ENCODE measurements at places on chromosomes 3 and 15.

DNA sequence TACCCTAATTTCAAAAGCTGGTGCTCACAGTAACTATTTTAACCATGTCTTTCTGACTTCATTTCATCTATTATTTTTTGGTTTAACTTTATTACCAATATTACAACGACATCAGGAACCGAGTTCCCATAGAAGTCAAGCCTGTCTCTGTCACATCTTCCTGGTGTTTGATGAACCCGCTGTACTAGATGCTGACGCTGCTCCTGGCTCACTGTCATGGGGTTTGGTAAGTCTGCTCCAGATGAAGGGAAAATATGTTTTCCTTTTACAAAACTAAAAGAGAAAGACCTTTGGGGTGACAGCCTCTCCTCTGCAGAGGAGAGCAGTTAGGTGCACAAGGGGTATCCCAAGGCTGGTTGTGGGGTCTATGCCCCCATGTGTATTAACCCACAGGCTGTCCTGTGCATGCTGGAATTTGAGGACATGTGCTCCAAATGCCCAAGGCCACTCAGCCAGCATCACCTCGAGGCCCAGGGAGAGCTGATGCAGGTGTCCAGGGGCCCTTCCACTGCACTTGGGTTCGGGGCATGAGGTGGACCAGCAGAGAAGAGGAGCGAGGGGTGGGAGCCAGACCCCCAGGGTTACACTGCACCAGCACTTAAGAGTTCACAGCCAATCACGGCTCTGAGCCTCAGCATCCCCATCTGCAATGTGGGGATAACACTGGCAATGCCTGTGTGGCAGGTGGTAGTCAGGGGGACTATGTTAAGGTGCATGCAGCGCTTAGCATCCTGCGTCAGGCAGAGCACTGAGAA is 62.2 kb downstream of the ATP10A start:
- no peak for DNase-seq

GRCh38 chr3:187504435-187504834 is 136.2 kb downstream of the RTP4 start:
- DNase-seq, result no peak

GRCh38 chr3:67048715-67049074 is 50.6 kb downstream of the KBTBD8 start:
- DNase-seq, result no peak

DNA sequence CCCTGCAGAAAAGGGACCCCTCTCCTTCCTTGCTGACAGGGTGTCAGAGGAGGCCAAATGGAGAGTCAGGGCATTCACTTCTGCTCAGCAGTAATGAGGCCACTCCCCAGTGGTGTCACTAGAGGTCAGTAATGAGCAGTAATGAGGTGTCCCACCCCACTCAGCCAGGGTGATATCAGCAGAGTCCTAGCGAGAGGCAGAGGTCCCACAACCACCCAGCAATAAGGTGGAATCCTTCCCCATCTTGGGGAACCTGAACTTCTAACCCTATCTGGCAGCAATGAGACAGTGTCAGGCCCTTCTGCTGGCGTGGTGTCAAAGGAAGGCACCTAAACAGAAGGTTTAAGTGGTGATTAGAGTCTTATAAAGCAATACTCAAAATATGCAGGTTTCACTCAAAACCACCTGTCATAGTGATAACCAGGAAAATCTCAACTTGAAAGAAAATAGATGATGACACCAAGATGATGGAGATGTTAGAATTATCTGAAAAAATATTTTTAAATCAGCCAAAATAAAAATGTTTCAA is 12.9 kb downstream of the OCA2 start:
- DNase-seq, result peak; percentile 87

- DNase-seq, result no peak
These were observed 51.4 kb downstream of the SEMA6D start for GRCh38 chr15:47768735-47769134.

DNA sequence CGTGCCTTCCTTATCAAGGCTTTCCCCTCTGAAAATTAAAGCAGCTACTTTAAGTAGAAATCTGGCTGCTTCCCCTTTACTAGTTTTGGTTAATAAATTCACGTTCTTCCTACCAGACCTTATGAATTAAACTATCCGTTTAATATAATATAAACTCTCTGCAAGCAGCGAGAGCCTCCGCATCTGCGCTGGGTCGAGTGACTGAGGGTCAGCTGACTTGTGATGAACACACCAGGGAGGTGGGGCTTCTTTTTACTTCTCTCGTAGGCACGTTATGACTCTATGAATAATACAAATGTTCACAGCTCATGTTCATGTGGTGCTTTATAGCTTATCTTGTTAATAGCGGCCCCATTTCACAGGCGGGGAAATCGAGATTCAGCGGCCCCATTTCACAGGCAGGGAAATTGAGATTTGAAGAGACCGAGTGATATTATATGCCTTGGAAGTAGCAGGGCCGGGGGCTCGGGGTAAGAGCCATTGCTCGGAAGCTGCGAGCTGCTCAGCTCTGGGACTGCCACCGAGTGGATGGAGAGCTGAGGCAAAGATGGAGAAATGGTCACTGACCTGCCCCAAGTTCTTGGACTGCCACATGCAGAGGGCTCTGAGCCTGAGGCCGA is 8.3 kb downstream of the MUC4 start:
- no peak for DNase-seq

- DNase-seq, result no peak
These were observed 857.1 kb upstream of the GBE1 start for GRCh38 chr3:82618594-82618993.

DNA sequence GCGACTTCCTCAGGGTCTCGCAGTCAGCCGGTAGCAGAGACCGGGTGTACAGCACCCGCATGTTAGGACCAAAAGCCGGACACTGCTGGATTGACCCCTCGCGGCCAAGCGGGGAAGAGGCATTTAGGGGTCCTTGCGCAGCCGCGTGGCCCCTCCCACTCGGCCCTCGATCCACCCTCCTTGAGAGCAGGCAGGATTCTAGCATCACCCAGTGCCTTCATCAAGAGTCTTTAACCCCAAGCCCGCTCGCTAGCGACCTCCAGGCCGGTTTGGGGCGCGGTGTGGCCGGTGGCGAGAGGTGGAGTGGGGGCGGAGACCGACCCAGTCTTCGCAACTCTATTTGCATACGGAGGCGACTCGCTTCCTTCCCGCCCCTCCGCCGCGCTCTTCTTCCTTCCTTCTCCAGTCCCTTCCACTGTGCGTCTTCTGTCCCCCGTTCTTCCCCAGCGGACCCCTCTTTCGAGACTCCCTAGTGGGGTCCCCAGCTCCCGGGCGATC is at the start of gene ST6GAL1:
Gene ST6GAL1 (plus strand): TSS at position 384 of the 498 bp plus-strand sequence. CDS start 112,178 bp downstream, outside the sequence.
- DNase-seq, result peak; percentile 50

GRCh38 chr3:111324151-111324550 is 217.8 kb upstream of the CD96 start:
- DNase-seq, result no peak

DNA sequence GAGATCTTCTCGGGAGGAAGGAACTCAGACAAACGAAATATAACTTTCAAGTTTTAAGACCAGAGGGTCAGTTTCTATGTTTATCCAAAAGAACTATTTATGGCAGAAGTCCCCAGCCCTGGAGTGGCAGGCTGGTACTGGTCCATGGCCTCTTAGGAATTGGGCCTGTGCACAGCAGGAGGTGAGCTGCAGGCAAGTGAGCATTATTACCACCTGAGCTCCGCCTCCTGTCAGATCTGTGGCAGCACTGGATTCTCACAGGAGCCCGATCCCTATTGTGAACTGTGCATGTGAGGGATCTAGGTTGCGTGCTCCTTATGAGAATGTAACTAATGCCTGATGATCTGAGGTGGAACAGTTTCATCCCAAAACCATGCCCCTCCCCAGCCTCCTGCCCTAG is 14.3 kb upstream of the HPS3 start:
- DNase-seq, result no peak

DNA sequence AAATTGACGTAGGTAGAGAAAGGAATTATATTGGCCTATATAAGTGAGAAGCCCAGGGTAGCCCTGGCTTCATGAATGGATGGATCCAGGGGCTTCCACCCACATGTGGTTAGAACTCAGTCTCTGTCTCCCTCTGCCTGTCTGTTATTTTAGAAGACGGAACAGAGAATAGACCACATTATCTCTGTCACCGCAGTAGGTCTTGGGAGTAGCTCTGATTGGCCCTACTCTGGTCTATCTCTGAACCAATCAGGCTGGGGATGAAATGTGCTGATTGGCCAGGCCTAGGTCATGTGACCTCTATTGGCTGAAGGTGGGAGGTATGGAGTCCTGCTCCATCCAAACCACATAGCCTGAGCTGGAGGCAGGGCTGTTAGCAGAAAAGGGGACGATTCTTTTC is 143.0 kb upstream of the PRR23C start:
- no peak for DNase-seq

DNA sequence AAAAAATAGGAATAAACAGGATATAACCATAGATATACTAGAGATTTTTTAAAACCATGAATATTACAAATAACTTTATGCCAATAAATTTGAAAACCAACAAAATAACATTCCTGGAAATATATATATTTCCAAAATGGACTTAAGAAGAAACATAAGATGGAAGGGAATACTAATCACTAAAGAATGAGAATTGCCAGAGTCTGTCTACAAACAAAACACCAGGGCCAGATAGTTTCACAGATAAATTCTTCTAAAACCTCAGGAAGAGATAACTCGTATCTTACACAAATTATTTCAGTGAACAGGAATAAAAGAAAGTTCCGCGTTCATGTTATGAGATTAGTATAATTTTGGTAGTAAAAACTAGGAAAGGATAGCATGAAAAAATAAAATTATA is 107.3 kb downstream of the HERC1 start:
- no peak for DNase-seq

GRCh38 chr3:168883145-168883544 is 780.4 kb downstream of the MECOM start:
- no peak for DNase-seq

DNA sequence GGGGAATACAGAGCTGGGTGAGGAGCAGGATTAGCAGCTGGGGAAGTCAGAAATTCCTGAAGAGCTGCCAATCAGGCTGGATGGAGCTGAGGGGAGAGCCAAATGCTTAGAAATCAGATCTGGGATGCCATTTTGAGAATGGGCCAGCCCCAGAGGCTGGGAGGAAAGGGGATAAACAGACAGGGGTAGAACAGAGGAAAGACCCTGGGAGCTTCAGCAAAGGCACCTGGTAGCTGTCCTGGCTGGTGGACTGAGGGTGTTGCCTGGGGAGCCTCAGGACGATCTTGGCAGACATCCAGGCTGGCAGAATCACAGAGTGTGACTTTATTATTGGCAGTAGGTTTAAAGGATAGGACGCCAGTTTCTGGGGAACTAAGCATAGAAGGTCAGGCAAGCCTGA is 97.8 kb downstream of the SQOR start:
- no peak for DNase-seq

- DNase-seq, result peak; percentile 91
These were observed 16.4 kb upstream of the SKIC8 start for GRCh38 chr15:78315686-78316282.

- no peak for DNase-seq
These were observed 562 bp downstream of the NBEAL2 start for GRCh38 chr3:46979958-46980497.

DNA sequence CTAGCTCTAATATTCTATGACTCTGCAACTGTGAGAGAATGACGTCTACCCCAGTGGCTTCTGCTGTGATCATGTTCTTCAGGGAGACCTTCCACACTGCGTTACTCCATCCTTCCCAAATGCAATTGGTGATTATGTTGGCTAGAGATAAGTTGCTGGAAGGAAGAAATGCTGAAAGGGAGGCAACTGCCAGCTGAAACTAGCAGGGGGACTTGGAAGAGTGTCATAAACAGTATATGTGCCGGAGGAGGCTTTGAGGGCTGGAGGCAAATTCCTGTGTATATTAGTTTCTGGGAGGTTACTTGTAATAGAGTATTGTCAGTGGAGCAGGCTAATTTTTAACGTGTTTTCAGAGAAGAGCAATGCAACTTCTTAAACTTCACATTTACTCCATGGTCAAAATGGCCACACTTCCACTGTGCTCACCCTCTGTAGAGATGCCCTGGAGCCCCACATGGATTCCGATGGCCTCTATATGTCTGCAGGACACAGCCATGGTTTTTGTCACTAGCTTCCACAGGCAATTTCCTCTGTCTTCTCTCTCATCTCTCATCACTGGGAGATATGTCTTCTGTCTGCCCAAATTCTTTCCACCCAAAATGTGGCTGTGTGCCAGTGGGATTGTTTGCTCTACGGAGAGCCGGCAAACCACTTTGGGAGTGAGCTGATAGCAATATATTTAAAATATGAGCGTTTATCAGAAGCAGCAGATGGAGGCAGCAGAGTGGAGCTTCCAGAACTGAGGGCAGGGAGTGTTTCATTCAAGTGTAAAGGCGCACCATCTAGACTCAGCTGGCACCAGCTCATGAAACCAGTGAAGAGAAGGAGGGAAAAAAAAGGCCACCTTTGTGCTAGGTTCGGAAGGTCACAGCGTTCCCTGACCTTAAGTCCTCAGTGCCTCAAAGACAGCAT is 13.3 kb upstream of the CD47 start:
- DNase-seq, result no peak

DNA sequence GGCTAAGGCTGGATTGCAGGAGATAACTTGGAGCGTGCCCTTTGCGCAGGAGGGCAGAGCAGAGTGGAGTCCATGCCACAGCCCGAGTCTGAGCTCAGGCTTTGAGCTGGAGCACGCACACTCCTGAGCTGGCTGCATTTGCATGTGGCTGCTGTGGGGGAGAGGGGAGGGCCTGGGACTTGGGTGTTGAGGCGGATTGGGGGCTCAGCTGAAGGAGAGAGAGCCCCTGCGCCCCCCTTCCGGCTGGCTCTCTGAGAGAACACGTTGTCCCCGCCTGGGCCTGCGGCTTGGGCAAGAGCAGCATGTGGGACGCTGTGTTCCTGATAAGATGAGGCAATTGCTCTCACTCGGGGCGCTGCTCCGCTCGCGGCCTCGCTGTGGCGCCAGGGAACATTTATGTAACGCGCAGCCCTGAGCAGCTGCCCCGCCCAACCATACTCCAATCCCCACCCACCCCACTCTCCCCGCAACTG is 39.1 kb downstream of the KLF13 start:
- no peak for DNase-seq

- DNase-seq, result no peak
These were observed 52.7 kb downstream of the RAD54L2 start for GRCh38 chr3:51591231-51591630.

DNA sequence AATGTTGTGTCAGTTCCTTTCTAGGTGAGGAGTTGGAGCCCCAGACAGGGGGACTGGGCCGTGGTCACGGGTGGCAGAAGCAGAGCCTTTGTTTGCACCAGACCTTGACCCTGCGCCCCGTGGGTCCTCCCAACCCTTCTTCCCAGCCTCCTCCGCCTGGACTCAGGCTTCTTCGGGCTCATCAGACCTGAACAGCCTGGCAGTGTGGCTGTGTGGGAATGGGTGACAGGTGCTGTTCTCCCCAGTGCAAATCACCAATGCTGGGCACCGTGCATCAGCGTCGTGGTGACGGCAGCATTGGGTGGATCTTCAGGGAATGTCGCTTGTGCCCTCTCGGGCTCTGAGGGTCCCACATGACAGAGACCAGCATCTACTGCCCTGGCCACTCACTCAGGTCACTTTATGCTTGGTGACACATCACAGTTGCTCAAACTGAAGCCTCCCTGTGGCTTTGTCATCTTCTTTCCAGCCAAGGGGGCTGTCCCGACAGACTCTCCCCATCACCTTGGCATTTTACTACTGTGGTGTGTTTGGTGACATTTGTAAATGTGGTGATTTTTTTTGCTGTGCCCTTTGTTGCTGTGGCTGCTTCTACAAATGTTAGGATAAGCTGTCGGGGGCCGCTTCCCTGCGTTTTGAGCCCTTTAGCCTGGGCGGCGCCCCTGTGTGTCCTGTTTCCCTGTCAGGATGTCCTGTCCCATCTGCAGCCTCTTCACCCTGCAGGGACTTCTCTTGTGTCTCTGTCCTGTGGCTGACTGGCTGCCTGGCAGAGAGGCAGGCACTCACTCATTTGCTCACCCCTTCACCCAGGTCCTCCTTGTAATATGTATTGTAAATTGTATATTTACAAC is 14.5 kb downstream of the APBA2 start:
- DNase-seq, result no peak

GRCh38 chr3:56812754-56813652 is 11.3 kb upstream of the ARHGEF3 start:
- DNase-seq, result no peak

Measured in HuH-7 (cell line).